IMR-90 (cell line): ENCODE measurements at places on chromosomes 6 and 20. TPM values are rescaled to one million over a fixed set of nuclear protein-coding genes. Genes with fewer than 3 reads are reported as not detected.

DNA sequence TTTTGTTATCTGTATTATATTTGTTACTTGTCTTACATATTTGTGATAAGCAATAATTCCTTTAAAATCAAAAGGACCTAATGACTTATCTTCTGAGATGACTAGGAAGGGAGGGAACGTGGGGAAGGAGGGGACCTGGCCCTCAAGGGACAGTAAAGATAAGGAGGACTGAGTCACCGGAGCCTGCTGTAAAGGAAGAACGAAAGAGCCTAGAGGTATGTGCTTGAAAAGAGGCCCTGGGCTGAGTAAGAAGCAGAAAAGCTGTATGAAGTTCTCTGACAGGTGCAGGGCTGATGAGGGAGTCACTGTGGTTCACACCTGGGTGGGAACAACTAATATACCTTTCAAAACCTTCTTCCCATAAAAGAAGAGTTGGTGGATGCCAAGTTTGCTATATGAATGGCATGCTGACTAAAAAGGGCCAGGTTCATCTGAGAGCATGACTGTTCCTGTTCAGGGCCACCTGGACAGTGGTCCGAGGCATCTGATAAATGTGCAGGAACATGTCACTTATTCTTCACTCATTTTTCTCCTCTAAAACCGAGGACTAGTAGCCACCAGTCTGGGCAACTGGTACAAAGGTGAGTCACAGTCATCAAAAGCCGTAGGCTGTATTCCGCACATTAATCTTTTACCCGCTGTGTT lies 111.3 kb downstream of the TNFAIP3 start:
- no peak overlapping the region for H3K4me3 ChIP-seq
- H3K4me1 ChIP-seq, result no peaks in the 10 kb centered on the region
- no peak overlapping the region for H3K27ac ChIP-seq
- peaks cover 14% of the 10 kb centered on the region for H3K27me3 ChIP-seq

DNA sequence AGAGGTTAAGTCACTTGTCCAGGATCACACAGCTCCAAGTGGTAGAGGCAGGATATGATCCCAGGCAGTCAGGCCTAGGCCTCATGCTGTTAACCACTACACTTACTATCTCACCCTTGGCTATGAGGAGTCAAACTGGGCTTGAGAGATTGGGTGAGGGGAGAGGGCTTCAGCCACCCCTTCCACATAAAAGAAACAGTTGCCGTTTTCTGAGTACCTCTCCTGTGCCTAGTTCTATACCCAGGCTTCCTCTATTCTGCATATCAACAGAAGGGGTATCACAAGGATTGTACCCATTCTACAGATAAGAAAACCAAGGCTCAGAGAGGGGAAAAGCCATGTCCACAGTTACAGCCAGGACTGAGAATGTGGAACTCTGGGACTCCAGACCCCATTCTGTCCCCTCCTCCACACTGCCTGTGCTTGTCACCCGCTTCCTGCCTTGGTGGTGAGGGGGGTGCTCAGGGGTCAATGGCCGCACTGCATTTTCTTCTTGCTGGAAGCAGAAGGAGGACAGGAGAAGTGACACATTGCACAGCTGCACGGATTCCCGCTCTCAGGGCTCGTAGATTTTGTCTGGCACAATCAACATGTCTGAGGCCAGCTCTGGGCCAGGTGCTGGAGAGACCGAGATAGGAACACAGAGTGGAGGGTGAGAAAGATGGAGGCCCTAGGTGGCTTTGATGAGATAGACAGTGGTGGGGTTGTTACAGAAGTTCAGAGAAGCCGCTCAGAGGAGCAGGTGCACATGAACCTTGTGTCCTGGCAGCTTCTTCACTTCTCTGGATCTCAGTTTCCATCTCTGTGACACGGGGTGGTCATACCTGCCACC lies 108.4 kb upstream of the PTPN1 start:
- H3K27me3 ChIP-seq, result peaks cover 13% of the 10 kb centered on the region
- no peak overlapping the region for H3K4me3 ChIP-seq
- H3K4me1 ChIP-seq, result peaks cover 24% of the 10 kb centered on the region
- no peaks in the 10 kb centered on the region for H3K36me3 ChIP-seq

DNA sequence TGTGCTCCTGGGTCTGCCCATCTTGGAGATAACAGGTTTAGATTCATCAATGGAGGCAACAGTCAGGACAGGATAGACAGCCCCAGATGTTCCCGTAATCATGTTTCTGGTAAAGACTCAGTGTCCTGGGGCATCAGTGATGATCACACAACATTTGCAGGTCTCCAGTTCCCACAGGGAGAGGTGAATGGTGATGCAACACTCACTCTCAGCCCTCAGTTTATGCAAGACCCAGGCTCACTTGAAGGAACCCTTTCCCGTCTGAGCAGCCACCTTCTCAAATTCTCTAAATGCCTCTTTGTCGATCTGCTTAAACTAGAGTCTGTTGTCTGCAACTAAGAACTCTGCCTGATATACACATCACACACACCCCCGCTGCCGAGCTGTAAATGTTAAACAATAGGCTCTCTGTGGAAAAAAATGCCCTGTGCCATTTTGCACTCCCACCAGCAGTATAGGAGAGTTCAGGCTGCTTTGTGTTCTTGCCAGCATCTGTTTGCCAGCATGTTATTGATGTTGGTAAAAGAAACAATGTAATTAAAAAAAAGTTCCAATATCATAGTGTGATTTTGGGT lies 30.1 kb upstream of the SCP2D1 start:
- DNase-seq, result no peak
- H3K4me1 ChIP-seq, result no peaks in the 10 kb centered on the region
- no peaks in the 10 kb centered on the region for H3K36me3 ChIP-seq
- no peak overlapping the region for H3K27ac ChIP-seq
- H3K4me3 ChIP-seq, result no peak overlapping the region
- H3K27me3 ChIP-seq, result no peaks in the 10 kb centered on the region; the same call in 1 of the 2 replicates

GRCh38 chr6:44041461-44042260 lies 85.6 kb downstream of the MRPL14 start:
- H3K4me1 ChIP-seq, result peaks cover 36% of the 10 kb centered on the region
- no peak overlapping the region for H3K4me3 ChIP-seq
- peak overlapping the region; percentile 95 for H3K27ac ChIP-seq
- DNase-seq, result peak; percentile 99
- no peaks in the 10 kb centered on the region for H3K27me3 ChIP-seq

DNA sequence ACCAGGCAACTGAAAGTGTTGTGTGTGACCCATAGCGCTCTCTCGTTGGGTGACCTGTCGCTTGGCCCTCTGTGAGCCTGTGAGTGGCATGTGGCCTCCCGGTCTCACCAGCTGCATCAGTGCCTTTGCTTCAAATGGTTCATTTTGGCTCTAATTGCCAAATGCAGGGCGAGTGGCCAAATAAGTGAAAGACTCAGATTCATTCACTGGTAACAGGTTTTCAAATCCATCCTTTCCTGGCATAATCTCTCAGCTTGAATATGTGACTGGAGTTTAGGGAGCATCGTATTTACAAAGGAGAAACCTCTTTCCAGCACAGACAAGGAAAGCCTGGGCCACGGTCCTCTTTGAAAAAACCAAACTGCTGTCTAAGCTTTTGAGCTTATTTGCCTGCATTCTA lies 321.6 kb upstream of the QKI start:
- no peaks in the 10 kb centered on the region for H3K4me1 ChIP-seq
- H3K27ac ChIP-seq, result no peak overlapping the region
- no peaks in the 10 kb centered on the region for H3K36me3 ChIP-seq
- no peak overlapping the region for H3K4me3 ChIP-seq

DNA sequence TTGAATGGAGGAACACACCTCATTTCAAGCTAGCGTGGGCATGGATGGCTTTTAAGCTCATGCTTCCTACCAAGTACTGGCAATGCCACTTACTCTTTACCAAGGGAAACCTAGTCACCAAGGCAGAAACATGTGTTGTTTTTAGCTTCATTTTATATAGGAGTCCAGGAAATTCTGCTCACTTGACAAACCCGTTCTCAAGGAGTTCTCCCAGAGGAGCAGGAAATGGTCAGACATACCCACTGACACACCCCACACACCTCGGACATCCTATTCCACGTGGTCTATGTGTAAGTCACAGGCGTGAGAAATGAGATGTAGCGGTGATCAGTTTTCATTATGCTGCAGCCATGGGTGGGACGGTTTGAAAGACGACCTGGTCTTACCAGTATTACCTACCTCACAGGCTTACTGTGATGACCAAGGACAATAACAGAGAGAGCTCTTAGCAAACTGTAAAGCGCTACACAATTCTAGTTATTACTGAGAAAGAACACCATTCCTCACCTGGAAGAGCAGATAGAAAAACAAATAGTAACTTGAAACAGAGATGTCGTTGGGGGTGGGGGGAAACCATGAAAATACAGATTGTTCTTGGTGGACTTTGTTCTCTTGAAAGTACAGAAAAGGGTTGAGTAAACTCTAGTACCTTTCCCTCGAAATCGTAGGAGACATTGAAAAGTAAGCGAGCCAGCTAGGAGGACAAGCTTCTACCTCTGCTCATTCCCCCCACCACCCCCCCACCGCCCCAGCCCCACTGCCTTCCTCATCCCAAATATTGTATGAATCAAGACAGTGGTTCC lies 1.7 kb downstream of the CNKSR3 start:
- H3K27ac ChIP-seq, result peak overlapping the region; percentile 89
- H3K36me3 ChIP-seq, result no peaks in the 10 kb centered on the region; the same call in 1 of the 2 replicates
- no peaks in the 10 kb centered on the region for H3K27me3 ChIP-seq
- peak; percentile 56 for DNase-seq
- H3K4me1 ChIP-seq, result peaks cover 7% of the 10 kb centered on the region
- peak overlapping the region; percentile 88 for H3K4me3 ChIP-seq

- H3K36me3 ChIP-seq, result no peaks in the 10 kb centered on the region
- H3K4me3 ChIP-seq, result no peak overlapping the region
- no peak overlapping the region for H3K27ac ChIP-seq
- no peaks in the 10 kb centered on the region for H3K4me1 ChIP-seq
- no peak for DNase-seq
Observed at GRCh38 chr6:4550227-4550597, 226.0 kb upstream of the CDYL start.

GRCh38 chr6:81158956-81159355 lies 593.5 kb downstream of the TENT5A start:
- DNase-seq, result no peak
- H3K27me3 ChIP-seq, result no peaks in the 10 kb centered on the region
- H3K4me1 ChIP-seq, result no peaks in the 10 kb centered on the region
- no peak overlapping the region for H3K27ac ChIP-seq

DNA sequence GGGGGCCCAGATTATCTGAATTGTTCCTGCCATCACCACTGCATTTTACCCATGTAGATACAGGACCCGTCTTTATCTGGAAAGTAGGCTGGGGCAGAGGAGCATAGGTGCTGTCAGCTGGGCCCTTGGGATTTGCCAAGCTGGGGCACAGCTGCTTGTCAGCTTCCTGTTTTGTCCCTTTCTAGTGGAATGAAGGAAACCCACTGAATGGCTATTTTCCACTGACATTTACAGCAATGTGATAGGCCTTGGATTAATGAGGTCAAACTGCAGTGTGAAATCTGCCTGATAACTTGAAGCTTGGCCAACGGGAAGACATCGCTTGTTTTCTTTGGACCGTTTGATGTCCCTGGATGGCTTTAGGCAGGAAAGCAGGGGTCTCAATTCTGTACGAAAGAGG lies 6.7 kb downstream of the PPP1R16B start:
- no peaks in the 10 kb centered on the region for H3K4me1 ChIP-seq
- no peaks in the 10 kb centered on the region for H3K36me3 ChIP-seq
- peaks cover 49% of the 10 kb centered on the region for H3K27me3 ChIP-seq
- DNase-seq, result no peak

DNA sequence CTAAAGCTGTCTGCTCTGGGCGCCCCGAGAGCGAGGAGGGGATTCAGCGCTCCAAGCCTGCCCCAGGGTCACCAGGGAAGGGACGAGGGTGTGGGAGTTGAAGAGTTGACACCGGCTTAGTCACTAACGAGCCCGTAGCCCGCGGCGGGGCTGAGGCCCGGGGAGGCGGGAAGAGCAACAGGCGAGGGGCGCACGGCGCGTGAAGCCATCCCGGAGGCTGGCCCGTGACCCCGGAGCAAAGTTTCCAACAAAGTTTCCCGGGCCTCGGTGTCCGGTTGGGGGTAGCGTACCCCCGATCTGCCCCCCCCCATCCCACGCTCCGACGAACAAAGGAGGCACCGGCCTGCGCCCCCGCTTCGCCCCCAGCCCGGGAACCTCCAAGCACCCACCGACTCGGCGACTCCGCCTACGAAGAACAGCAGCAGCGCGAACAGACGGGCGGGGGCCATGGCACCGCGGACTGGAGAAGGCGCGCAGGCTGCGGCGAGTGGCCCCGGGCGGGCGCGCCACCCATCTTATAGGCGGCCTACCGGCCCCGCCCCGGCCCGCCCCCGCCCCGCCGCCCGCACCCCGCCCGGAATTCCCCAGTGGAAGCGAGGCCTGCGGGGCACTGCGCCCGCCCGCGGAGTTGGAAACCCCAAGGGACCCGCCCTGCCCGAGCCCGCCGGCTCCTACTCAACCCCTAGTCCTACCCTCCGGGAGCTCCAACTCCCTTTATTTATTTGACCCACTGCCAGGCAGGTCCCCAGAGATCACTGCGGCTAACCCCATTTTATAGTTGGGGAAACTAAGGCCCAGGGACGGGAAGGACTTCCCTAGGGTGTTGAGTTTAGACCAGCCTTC lies at the start of gene SDC4:
SDC4 (minus strand) TSS at position 489 of the 843 bp plus-strand sequence; CDS start at position 449, 40 bp downstream.
- peak within 1 kb of the TSS; percentile 91 for H3K27ac ChIP-seq
- peaks cover 29% of the 10 kb centered on the region for H3K4me1 ChIP-seq
- no peaks in the 10 kb centered on the region for H3K27me3 ChIP-seq
- peak within 1 kb of the TSS; percentile 74 for H3K4me3 ChIP-seq

DNA sequence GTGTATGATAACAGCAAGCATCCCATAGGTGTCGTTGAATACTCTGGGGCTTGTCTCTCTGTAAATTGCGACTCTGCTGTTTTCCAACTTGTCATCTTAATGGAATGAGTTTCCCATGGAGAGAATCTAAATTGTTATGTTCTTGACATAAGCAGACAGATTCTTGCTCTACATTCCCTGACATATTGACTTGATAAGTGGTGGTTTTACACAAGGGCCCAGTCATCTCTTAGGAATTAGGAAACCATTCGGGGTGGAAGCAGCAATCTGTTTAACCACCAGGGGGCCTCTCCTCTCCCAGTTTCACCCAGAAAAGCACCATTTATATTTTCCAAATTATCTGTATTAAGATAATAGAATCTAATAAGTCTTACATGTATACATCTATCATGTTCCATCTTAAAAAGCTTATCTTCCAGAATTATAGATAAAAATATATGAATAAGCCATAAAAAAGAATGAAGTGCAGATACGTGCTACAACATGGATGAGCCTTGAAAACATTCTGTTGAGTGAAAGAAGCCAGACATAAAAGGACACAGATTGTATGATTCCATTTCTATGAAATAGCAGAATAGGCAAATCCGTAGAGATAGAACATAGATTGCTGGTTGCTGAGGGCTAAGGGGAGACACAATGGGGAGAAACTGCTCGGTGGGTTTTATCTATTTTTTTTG lies 23.1 kb upstream of the MROH8 start:
- peaks cover 3% of the 10 kb centered on the region for H3K4me1 ChIP-seq
- DNase-seq, result peak; percentile 98
- peak overlapping the region; percentile 5; the same call in 1 of the 2 replicates for H3K27ac ChIP-seq

HLA-DQA1 gene
- not detected in 2 replicates for polyA plus RNA-seq

CLPSL2 gene
- polyA plus RNA-seq, result not detected in 2 replicates

MCHR2 gene
- polyA plus RNA-seq, result not detected in 2 replicates
